ENCODE measurements at places on chromosomes 11 and 22.
A peak's percentile ranks its signal among the peaks of the same experiment; 100 is the strongest.

DNA sequence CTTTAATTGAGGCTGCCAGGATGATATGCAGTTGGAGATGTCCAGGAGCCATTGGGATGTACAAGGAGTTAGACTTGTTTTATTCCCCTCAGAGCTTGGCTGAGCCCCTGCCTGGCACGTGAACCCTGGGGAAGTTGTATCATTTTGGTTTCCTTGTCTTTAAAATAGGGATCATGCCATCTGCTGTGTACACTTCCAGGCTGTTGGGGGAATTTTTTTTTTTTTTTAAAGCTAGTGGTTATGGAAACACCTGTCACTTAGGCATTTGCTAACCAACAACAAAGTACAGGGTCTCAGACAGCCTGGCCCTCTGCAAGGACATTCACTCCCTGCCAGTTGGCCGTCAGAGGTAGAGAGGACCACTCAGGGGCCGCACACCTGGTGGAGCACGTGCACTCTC is 8.5 kb upstream of the RAB1B start:
- DNase-seq = no peak

DNA sequence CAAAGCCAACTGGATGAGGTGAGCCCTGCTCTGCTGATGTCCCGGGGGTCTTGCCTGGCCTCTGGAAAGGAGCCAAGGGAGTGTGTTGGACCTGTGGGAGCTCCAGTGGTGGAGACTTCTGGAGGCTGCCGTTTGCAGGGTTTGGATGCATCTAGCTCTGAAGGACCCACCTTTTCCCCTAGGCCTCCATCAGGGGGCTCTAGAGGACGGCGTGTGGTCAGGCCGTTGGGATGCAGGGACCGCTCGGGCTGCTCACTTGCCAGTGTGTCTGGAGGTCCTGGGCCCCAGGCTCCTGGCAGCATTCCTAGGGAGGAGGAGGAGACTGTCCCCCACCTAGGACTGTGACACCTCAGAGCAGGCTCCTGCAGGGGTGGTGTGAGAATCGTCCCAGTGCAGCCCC is 58.3 kb downstream of the PRDM11 start:
- DNase-seq = no peak

- DNase-seq = peak; percentile 26
These were observed 12.5 kb downstream of the OR5B3 start for GRCh38 chr11:58394195-58394594.

DNA sequence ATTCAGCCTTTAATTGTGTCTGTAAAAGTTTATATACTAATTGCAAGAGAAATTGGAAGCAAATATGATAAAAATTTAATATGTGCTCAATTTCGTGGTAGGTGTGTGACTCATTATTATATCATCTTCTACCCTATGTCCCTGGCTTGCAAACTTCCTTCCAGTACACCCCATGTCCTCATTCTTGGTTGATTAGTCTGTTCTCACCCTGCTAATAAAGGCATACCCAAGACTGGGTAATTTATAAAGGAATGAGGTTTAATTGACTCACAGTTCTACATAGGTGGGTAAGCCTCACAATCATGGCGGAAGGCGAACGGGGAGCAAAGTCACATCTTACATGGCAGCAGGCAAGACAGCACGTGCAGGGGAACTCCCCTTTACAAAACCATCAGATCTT is 11.9 kb downstream of the MRGPRX3 start:
- no peak for DNase-seq

- DNase-seq = no peak
These were observed 1655.2 kb downstream of the LRRC4C start for GRCh38 chr11:39804271-39804670.

GRCh38 chr11:77467233-77467632 is 6.7 kb downstream of the PAK1 start:
- no peak for DNase-seq

GRCh38 chr11:125165111-125165842 is 726 bp downstream of the PKNOX2 start:
- no peak for DNase-seq

- no peak for DNase-seq
These were observed 59.2 kb downstream of the BARX2 start for GRCh38 chr11:129434641-129435498.

- DNase-seq = no peak
These were observed 8.2 kb upstream of the ENDOD1 start for GRCh38 chr11:95081412-95081811.

- DNase-seq = no peak
These were observed 170.4 kb upstream of the CTSC start for GRCh38 chr11:88507771-88508417.

GRCh38 chr11:104907521-104908185 is 9.4 kb upstream of the CASP12 start:
- peak; percentile 30 for DNase-seq

DNA sequence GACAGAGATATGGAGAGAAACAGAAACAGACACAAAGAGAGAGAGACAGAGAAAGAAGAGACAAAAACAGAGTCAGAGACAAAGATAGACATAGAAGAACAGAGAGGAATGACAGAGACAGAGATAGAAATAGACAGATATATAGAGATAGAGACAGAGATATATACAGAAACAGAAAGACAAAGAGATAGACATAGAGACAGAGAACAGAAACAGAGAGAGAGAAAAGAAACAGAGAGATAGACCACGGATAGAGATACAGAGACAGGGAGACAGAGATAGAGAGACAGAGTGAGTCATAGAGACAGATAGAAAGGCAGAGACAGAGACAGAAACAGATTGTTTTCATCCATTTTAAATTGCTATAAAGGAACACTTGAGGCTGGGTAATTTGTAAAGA is 12.3 kb upstream of the MPEG1 start:
- DNase-seq = no peak

GRCh38 chr11:18490319-18490718 is 34.7 kb downstream of the LDHAL6A start:
- DNase-seq = no peak

DNA sequence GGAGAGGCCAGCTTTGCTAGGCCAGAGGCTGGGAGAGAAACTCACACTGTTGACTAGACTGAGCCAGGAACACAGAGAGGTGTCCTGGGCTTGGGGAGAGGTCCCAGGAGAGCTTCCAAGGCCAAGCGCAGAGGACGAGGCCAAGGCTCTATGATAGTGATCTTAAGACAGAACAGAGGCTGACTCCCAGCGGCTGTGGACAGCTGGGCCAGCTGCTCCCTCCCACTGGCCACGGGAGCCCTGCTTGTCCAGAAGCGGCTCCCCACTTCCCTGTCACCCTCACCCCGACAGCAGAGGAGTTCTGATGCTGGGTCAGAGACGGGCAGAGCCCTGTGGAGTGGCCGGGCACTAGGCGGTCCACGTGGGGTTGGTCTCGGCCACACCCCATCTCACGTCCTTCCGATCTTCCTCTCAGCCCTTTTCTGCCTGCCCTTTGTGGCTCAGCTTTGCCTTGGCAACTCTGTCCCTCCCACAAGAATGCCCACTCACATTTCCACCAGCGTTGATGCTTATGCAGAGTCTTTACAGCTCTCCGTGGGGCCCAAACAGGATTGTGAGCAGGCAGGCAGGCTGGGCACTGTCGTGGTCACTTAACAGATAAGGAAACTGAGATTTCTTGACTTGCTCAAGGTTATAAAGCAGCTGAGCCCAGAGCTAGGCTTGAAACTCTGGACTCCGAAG is 68.2 kb downstream of the FBXO7 start:
- no peak for DNase-seq

DNA sequence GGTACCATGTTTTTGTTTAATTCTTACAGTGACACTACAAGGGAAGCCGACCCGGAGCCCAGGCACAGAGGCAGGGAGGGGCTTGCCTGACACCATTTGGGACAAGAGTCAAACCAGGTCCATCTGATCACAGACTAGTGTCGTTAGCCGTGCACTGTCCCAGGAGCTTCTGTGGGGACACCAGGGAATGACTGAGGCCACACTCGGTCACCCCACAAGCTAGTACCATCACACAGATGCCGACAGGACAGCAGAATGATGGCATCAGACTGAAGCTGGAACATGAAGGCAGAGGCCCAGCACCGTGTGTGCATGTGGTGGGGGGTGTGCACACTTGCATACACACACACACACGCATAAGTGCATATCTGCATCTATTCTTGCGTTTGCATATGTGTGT is 61.5 kb upstream of the NECTIN1 start:
- DNase-seq = no peak

GRCh38 chr11:63503492-63503891 is 2.4 kb upstream of the LGALS12 start:
- no peak for DNase-seq

DNA sequence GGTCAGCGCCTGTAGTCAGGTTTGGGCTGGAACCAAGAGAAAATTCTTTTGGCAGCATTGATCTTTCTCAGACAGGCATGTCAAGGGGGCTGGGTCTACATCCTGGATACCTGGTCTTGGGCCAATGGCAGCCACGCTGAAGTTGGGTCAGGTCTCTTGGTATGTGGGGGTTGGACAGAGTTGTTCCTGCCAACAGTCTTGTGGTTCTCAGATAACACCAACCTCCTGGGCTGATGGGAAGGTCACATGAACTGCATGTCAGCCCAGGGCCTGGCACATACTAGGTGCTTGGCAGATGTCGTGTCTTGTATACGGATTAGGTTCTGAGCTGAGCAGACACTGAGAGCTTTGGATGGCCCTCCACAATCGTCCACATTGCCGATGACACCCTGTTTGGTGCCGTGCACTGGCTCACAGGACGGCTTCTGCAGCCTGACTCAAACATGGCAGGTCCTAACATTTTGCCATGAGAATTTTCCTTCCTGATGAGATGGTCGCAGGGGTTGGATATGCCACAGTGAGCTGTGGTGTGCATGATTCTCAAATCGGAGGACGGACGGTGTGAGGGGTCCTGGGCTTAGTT is 42.0 kb downstream of the FBLN1 start:
- peak; percentile 36 for DNase-seq

DNA sequence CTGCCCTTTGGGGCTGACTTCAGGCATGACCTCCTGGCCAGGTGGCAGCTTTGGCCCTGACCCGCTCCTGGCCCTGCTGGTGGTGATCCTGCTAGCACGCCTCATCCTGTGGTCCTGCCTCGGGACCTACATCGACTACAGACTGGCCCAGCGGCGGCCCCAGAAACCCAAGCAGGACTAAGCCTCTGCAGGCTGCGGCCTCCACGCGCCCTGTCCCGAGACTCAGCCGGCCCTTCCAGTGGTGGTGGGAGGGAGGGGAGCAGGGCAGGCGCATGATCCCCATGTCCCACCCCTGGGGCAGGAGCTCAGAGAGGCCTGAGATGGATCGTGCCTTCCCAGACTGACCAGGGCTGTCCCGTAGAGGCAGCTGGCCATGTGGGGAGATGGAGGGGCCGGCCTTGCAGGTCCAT is 2.1 kb downstream of the SMIM38 start:
- no peak for DNase-seq

DNA sequence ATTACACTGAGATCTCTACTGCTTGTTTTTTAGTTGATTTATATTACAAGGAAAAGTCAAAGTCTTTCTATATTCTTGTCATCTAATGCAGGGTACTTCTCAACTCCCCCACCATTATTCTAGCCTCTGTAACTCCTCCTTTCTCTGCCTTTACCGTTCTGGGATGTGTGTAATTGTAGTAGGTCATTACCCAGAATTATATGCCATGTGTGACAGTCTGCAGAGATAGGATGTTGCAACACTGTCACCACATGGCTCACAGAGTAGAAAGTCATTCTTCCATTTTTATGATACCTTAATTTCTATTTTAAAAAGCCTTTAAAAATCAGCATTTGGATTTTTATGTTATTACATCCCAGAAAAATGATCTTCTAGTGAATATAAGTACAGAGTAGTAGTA is 32.7 kb downstream of the ZNF143 start:
- no peak for DNase-seq

GRCh38 chr11:93089474-93090102 is 108.2 kb downstream of the SLC36A4 start:
- peak; percentile 18 for DNase-seq

DNA sequence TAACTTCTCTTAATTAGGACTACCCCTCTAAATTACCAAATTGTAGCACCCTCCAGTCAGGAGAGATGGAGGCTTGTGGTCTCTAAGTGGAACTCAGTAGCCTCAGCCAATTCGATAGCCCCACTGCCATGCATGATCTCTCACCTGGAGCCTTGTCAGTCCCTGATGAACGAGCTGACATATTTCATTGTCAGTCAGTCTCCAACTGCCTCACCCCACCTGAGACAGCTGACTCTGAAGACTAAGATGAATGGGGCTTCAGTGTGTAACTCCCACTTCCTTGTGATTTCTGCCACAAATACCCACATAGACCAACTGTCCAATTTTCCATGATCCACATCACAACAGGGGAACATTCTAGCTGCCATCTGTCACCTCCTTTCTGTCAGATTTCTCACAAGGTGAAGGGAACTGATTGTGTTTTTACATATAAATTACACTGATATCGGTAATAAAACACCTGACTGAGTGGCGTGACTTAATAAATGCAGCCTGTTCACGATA is 206.5 kb downstream of the FAM181B start:
- no peak for DNase-seq

DNA sequence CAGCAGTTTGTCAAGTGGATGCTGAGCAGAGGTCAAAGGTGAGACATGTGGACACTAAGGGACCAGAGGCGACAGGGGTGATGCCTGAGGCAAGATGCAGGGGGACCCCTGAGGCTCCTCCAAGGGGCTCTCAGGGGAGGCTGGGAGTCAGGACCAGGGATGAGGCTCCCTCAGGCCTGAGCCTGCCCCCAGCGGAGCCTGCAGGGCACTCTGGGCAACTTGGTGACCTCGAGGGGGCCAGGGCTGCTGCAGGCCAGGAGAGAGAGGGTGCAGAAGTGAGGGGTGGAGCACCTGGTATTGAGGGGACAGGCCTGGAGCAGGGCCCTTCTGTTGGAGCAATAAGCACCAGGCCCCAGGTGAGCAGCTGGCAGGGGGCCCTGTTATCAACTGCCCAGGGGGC is 6.1 kb downstream of the EHBP1L1 start:
- no peak for DNase-seq

GRCh38 chr22:30562366-30562765 is 12.1 kb downstream of the GAL3ST1 start:
- no peak for DNase-seq

GRCh38 chr11:134290646-134291045 is 14.5 kb downstream of the GLB1L3 start:
- no peak for DNase-seq

GRCh38 chr11:5239046-5239445 is 4.8 kb upstream of the HBD start:
- DNase-seq = no peak

DNA sequence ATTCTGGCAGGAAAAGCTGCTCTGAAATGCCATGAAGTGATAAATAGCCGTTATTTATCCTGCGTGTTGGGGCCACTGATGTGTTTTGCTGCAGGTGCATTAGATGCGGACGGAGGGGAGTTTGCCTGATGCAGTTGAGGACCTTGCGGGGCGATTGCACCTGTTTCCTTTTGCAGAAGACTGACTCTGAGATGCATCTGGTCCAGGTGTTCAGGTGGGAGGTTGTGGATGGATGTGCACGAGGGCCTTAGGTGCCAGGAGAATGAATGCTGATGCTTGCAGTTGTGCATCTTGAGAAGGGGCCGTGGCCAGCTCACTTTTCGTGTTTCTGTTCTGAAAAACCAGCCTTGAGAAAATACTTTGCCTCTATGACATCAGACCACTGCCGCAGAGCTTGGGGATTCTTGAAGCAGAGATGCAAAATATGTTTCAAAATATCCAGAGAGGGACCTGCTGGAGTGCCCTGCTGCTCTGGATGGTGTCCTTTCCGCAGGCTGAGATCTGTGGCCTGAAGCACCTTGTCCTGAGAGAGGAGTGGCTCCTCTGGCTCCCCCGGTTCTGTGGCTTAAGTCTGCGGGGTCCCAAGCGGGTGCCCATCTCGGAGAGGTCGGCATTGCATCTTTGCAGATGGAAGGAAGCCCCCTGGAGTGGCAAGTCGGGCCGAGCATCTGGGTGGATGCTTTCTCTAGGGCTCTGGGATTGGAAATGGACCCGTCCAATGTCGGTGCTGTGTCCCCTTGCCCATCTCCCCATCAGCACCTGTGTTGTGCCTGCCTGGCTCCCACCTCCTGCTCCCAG is 1031.1 kb downstream of the TBC1D22A start:
- DNase-seq = no peak
